ENCODE measurements at places on chromosomes 2 and 18. TPM values are rescaled to one million over a fixed set of nuclear protein-coding genes. Genes with fewer than 3 reads are reported as not detected.

The SOWAHC gene
- total RNA-seq = not detected

The EDAR gene
- total RNA-seq = 10.5 TPM

DNA sequence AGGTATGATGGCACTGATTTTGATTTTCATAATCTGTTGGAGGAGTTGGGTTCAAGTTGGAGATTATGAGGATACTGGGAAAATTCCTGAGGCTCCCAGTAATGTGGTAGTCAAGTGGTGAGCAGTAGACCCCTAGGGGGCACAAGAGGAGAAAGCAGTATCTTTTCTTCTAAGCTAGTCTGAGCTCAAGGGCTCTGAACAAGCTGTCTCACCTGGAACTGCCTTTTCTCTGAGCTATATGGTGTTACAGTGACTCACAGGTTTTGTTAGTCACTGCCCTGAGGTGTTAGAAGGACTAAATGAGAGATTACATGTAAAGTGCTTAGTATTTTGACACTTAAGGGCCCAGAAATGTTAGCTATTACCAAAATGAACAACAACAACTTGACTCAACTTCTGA is 42.2 kb downstream of the CD302 start:
- H3K27ac ChIP-seq = no peak overlapping the region
- no peak for DNase-seq
- H3K4me3 ChIP-seq = no peak overlapping the region

DNA sequence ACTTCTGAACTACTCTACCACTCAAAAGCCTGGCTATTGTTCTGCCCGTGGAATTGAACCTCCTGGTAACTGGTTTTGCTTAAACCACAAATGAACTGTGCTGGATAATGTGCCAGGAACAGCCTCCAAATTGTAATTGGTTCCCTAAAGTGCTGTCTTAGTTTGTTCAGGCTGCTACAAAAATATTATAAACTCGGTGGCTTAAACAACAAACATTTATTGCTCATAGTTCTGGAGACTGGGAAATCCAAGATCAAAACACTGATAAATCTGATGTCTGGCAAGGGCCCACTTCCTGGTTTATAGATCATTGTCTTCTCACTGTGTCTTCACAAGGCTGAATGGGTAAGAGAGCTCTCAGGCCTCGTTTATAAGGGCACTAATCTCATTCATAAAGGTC is 149.2 kb upstream of the NCKAP5 start:
- H3K36me3 ChIP-seq = no peaks in the 10 kb centered on the region
- H3K27me3 ChIP-seq = peaks cover 6% of the 10 kb centered on the region
- H3K4me1 ChIP-seq = no peaks in the 10 kb centered on the region
- H3K27ac ChIP-seq = no peak overlapping the region
- no peak overlapping the region for H3K4me3 ChIP-seq
- DNase-seq = no peak

DNA sequence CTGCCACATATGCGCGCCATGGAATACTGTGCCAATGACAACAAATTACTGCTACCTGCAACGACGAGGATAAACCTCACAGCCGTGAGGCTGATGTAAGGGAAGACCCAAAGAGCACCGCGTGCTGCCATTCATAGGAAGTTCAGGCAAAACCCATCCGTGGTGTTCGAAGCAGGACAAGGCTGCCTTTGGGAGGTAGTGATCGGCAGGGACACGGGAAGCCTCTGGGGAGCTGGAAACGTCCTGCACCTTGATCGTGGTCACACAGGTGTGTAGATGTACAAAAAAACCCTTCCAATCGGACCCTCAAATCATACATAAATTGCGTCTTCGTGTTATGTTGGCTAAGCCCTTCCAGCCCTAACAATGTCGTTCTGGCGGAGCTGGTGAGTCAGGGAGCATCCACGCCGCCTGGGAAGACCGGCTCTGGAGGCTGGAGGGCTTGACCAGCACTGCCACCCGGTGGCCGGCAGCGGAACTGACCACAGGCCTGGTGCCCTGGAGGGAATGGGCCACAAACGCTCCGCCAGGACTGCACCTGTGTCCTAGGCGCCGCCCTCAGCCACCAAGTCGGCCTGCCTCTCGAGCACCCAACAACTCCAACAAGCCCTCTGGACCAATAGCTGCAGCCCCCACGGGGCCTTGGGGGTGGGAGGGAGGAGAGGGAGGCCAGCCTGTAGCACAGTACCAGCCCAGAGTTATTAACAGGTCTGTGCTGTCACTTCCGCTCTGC is 4.1 kb upstream of the NEURL3 start:
- peak; percentile 51 for DNase-seq
- H3K27ac ChIP-seq = no peak overlapping the region
- no peaks in the 10 kb centered on the region for H3K36me3 ChIP-seq
- peaks cover 17% of the 10 kb centered on the region for H3K4me1 ChIP-seq

GRCh38 chr2:79025421-79025820 is at the start of gene REG3G:
Gene REG3G, plus strand, starts transcription at chr2:79025702. Its CDS starts 392 bp downstream, at chr2:79026094.
- no peaks in the 10 kb centered on the region for H3K36me3 ChIP-seq
- no peak within 1 kb of the TSS for H3K27ac ChIP-seq
- H3K4me1 ChIP-seq = no peaks in the 10 kb centered on the region
- no peak for DNase-seq
- no peak within 1 kb of the TSS for H3K4me3 ChIP-seq
- no peaks in the 10 kb centered on the region for H3K27me3 ChIP-seq

The ERFE gene
- total RNA-seq = not detected

GRCh38 chr18:58216071-58216481 is 172.1 kb downstream of the NEDD4L start:
- no peak for DNase-seq
- no peak overlapping the region for H3K4me3 ChIP-seq
- peaks cover 40% of the 10 kb centered on the region for H3K4me1 ChIP-seq

The NEU4 gene
- total RNA-seq = not detected

DNA sequence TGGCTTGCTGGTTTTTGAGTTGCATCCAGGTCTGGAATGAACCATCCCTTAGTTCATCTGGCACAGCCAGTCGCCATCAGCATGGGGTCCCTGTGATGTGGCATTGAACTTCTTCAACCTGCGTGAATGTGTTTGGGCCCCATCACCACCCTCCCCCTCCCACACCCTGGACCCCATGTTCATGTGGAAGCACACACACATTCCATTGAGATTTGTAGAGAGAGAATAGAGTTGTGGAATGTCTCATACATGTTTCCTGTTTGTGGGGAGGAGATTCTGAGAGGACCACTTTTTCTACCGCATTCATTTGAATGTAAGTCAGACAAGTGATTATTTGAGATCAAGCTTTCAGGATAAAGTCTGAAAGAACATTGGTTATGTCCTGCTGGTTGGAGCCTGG is 117.6 kb upstream of the EML6 start:
- peaks cover 95% of the 10 kb centered on the region for H3K4me1 ChIP-seq
- no peak for DNase-seq
- H3K27ac ChIP-seq = peak overlapping the region; percentile 85
- peak overlapping the region; percentile 60 for H3K4me3 ChIP-seq
- H3K27me3 ChIP-seq = no peaks in the 10 kb centered on the region

DNA sequence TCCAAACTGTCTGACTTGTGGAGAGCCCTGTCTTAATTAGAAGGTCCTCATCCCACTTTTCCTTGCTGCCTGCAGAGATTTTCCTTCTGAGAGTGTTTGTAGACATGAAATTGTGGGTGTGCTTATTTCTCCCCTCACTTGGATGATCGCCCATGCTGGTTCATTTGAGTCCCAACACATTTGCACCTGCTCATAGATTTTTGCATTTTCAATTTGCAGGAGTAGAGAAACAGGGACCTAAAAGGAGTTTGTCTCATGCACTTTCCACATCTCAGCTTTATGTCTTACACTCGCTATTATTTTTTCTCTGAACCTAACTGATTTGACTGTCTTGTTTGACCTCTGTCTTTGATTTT is 33.2 kb upstream of the FHL2 start:
- H3K4me1 ChIP-seq = peaks cover 17% of the 10 kb centered on the region
- no peak overlapping the region for H3K27ac ChIP-seq
- peaks cover 4% of the 10 kb centered on the region for H3K27me3 ChIP-seq
- H3K36me3 ChIP-seq = no peaks in the 10 kb centered on the region
- H3K4me3 ChIP-seq = no peak overlapping the region

DNA sequence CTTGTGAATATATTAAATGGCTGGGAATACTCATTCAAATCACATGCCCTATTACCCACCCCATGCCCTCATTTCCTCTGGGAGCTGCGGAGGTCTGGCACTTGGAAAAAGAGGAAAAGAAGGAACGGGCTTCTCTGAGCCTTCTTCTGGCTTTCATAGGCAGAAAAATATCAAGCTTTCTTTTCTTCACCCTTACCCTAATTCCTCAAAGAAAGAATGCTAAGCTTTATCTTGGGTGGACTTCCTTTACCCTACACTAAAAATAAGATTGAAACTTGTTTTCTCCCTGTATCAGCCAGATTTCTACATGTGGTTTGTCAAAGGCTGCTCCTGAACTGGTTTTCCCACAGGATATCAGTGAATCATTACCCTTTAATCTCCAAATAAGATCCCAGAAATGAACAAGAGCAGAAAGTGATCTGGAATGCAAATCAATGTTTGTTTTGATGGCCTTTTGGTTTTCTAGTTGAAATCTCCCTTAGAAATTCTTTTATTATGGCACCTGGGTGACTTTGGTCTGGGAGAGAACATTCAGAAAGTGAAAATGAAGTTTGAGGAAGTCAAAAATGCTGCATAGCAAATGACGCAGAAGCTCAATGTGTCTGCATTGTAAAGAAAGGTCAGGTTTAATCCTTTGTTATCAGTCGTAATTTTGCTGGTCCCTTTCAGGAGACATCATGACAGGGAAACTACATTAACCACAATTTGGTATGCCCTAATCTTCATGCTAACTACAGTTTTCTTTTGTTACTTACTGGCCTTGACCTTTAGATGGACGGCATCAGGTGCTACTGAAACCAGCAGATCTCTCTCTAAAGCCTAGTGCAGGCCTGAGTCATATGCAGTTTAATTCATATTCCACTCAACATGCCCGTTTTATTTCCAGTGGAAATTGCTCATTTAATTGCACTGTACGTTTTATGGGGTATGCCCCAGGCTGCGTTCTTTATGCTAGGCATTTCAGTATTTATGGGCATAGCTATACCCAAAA is 46.6 kb upstream of the HNRNPA3 start:
- no peaks in the 10 kb centered on the region for H3K27me3 ChIP-seq
- peaks cover 18% of the 10 kb centered on the region for H3K4me1 ChIP-seq
- H3K36me3 ChIP-seq = no peaks in the 10 kb centered on the region

The CRYGC gene
- not detected for total RNA-seq

The SERPINB7 gene
- total RNA-seq = not detected

DNA sequence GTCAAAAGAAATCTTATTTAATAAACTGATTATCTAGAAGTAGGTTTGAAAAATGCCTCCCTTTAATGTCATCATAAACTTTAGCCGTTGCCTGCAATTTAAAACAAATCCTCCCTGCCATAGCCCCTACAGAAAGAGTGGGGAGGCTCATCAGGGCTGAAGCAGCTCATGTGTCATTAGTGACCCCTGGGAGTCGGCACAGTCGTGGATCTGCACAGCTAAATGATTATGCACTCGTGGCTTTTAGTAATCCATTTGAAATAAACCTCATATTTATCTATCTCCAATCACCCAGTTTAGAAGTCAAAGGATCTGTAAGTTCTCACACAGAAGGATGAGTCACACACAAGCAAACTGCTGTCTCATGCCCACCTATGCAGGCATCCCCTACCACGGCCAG is 277.3 kb downstream of the SS18 start:
- no peak for DNase-seq
- no peaks in the 10 kb centered on the region for H3K36me3 ChIP-seq
- peaks cover 10% of the 10 kb centered on the region for H3K4me1 ChIP-seq
- no peak overlapping the region for H3K4me3 ChIP-seq

GRCh38 chr2:106073678-106074406 is 120.3 kb downstream of the UXS1 start:
- DNase-seq = no peak
- H3K27ac ChIP-seq = peak overlapping the region; percentile 43
- no peaks in the 10 kb centered on the region for H3K36me3 ChIP-seq
- peaks cover 20% of the 10 kb centered on the region for H3K4me1 ChIP-seq
- no peak overlapping the region for H3K4me3 ChIP-seq
- H3K27me3 ChIP-seq = no peaks in the 10 kb centered on the region

DNA sequence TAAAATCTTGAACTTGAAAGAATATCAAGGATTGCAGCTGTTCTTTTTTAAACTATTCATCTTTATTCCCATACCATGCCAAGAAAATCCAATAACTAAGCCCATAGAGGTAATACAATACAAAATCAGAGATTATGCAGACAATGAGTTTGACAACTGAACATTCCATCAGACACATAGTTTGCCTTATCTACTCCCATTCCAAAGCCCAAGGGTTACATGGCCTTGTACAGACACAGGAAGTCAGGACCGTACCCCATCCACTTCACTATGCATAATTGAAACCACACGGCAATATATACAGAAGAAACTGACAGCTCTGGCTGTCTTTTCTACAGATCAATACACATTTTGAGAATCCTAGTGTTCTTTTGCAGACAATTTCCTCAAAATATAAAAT is 181.3 kb downstream of the TMX3 start:
- H3K36me3 ChIP-seq = no peaks in the 10 kb centered on the region
- H3K27me3 ChIP-seq = no peaks in the 10 kb centered on the region
- no peak for DNase-seq
- peaks cover 12% of the 10 kb centered on the region for H3K4me1 ChIP-seq

The ALPG gene
- total RNA-seq = not detected

- DNase-seq = no peak
- no peak overlapping the region for H3K4me3 ChIP-seq
- no peaks in the 10 kb centered on the region for H3K36me3 ChIP-seq
- H3K4me1 ChIP-seq = no peaks in the 10 kb centered on the region
Measured at GRCh38 chr2:173584676-173585458, 230.2 kb downstream of the CDCA7 start.

Measured in naive thymus-derived CD8-positive, alpha-beta T cell (primary cell).